ENCODE measurements at places on chromosomes 12 and 14.

DNA sequence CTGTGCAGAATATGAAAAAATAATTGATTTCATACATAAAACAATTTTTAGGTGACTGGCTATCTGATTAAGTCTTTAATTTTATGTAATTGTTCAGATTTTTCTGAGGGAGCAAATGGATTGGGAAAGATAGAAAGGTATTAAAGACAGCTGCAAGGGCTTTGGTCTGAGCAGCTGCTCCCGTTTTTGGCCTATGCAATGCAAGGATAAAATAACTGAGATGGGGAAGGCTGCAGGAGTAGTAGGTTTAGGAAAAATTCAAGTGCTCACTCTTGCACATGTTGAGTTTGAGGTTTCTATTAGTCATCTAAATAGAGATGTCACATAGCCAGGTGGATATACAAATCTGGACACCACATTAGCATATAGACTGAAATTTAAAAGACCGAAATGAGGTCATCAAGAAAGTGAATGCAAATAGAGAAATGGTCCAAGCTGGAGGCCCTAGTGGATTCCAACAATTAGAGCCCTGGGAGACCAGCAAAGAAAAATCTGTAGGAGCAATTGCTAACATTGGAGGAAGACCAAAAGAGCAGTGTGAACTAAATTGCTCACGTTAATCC lies 144.0 kb downstream of the PPFIA2 start:
- DNase-seq: no peak

DNA sequence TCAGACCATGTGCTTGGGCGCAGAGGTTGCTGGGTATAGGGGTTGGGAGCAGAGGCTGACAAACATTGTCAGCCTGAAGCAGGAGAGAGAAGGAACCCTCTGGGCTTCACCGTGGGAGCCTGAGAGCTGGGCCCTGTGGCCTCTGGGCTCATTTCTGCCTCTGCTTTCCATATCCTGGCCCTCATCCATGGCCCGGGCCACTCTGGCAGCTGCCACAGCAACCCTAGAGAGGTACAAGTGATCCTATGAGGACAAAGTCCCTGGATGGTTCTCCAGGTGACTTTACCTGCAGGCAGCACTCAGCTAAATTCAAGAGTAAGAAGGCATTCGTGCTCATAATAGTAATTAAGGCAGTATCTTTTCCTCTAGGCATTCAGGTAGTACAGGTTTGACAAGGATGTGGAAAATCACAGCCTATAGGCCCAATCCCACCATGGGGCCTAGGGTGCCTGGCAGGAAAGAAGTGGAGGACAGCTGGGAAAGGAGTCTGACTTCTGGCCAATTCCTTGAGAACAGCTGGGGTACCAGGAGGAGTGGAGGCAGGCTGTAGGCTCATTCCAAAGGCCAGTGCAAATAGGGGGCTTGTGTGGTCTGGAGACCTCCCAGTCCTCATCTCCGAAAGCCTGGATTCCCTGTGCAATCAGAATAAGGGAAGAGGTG lies 3.6 kb upstream of the TTC7B start:
- DNase-seq: no peak

- DNase-seq: peak; percentile 21
Measured at GRCh38 chr12:65556676-65557437, 267.4 kb upstream of the HMGA2 start.

- DNase-seq: no peak
Measured at GRCh38 chr14:58862416-58863160, 224.8 kb downstream of the DACT1 start.

DNA sequence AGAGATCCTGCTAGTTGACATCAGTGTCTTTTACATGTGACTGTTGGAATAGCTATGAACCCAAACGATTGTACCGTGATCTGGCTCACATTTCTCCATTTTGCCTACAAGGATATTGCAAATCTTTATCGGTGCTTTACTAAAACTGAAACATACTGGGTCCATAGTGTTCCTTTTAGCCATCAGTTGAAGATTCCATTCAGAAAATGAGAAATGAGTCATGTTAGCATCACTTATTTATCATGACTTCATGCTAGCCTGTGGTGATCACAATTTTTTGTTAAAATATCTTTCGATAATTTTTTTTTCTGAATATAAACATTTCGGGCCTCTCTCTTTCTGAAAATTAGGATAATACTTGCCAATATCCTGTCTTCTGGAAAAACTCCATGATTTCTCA lies 210.3 kb downstream of the EGLN3 start:
- DNase-seq: no peak

DNA sequence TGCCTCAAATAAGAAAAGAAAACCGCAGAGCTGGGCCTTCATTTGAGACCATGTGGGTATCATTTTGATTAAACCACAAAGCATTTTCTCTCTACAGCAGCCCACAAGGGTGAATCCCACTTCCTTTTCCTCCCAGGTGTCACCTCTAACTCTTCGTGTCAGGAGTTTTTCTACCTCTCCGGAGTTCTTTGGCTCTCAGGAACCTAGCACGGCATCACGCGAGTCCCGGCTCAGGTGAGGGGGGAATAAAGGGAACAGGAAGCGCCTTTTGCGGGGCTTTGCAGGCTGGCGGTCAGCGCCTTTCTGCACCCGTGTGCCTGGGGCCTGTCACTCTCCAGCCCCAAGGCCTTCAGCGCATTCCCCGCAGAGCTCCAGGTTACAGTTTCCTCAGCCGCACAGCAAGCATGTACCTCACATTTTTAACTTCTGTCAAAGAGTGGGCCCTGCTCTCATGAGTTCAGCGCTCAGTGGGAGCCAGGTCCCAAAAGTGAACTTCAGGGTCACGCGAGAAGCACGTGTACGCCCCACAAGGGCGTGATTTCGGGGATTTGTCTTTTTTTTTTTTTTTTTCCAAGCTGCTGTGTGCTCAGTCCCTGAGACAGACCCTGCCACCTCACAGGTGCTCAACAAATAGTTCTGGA lies 740 bp upstream of the PRPF40B start:
- DNase-seq: peak; percentile 7

DNA sequence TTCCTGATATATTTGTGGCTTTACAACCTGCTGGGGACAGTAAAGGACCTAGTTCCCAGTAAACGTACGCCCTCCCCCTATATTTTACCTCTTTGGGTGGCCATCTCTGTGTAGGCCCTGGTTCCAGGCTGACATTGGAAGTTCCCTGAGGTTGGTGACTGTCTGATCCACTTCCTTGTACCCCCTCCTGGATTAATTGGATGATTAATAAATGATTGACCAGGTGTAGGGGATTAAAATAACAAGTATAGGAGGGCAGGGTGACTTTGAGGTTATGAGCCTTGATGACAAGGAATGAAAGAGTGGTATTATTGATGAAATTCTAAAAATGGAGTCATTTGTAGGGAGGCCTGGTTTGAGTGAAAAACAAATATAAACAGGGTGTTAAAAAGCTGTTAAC lies 9.6 kb downstream of the SUSD6 start:
- DNase-seq: no peak

DNA sequence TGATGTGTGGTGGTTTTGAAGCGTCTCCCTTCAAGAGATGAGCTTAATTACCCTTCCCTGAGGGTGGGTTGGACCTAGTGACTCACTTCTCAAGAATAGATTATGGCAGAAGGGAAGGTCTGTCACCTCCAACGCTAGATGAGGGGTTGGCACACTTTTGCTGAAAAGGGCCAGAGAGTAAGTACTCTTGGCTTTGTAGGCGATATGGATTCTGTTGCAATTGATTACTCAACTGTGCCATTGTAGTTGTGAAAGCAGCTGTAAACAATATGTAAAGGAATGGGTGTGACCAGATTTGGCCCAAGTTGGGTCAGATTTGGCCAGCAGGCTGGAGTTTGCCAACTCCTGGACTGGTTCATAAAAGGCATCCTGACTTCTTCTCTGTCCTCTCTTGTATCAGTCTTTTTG lies 53.3 kb downstream of the SMIM41 start:
- no peak for DNase-seq

DNA sequence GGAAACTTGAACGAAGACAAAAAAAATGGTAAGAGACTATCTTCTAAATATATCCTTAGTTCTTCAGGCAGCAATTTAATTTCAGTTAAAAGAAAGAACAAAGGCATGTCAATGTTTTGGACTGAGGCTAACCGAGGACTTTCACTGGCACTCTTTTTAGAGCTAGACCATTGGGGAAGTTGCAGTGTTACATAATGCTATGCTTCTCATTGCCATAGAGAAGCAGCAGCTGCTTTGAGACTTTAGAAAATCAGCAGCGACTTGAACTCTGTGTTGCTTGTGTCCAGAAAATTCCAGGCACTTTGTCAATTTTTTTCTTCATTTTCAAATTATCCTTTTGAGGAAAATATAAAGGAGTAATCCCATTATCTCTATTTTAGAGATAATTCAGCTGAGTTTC lies 964.2 kb downstream of the NRXN3 start:
- no peak for DNase-seq

DNA sequence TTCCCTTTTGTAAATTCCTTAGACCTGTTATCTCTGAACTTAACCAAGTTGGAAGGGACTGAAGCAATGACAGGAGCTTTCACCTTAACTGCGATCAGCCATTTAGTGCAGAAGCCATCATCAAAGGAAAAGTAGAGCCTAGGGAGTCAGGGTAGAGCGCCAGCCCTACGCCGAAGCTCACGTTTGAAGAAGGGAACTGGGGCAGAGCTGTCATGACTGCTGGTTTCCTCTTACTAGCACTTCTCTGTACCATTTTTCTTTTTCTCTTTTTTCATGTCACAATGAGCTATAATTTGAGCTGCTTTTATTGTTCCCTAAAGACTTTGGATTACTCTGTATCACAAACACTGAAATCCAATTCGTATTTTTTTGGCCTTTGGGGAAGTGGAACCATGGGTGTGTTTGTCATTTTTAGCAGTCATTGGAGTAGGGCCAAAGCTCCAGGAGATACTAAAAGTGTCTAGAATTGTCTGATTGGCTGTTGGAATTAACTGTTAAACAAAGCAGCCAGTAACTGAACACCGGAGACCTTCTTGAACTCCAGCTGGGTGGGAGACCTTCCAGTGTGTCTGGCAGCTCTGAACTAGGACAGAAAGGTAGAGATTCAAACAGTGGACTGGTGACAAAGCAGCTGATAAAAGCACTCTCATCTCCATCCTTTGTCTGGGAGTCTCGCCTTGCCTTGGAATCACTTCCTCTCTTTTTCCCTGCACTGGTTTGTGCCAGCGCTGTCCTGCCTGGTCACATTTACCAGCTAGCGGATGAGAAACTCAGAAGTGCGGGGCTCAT lies 9.1 kb downstream of the MTRFR start:
- no peak for DNase-seq

GRCh38 chr14:103108749-103109207 lies 14.3 kb downstream of the EXOC3L4 start:
- no peak for DNase-seq

GRCh38 chr12:63929426-63929825 lies 84.9 kb downstream of the SRGAP1 start:
- no peak for DNase-seq

- DNase-seq: no peak
Measured at GRCh38 chr14:74616507-74616906, 4.5 kb upstream of the LTBP2 start.

GRCh38 chr14:20791187-20791586 lies 10.1 kb downstream of the RNASE6 start:
- no peak for DNase-seq

GRCh38 chr12:79302162-79302814 lies 388.5 kb downstream of the PAWR start:
- DNase-seq: no peak

GRCh38 chr12:19992311-19992710 lies 376.0 kb upstream of the PDE3A start:
- no peak for DNase-seq

DNA sequence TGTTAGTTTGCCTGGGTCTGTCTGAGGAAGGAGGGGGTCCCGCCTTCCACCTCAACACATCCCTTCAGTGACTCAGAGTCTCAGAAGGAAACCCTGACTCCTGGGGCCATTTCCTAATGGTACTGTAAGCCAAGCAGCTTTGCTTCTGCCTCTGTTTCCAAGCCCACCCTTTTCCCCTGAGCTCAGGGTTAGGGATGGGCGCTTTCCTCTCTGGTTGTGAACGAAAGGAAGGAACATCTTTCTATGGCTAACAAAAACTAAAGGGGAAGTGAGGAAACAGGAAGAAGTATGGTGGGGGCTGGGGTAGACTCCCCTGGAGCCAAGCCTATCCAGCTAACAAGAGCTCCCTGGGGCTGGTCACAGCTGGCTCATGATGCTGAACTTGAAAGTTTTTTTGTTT lies 11.6 kb upstream of the UNC119B start:
- DNase-seq: no peak

GRCh38 chr14:101236496-101237251 lies 324.6 kb upstream of the DIO3 start:
- DNase-seq: no peak

Data from stimulated activated CD8-positive, alpha-beta memory T cell treated with anti-CD3 and anti-CD28 coated beads, Interleukin-2, amount 100 ng/mL, for 1 hour (primary cell).